ENCODE measurements at places on chromosomes 6 and 20.

DNA sequence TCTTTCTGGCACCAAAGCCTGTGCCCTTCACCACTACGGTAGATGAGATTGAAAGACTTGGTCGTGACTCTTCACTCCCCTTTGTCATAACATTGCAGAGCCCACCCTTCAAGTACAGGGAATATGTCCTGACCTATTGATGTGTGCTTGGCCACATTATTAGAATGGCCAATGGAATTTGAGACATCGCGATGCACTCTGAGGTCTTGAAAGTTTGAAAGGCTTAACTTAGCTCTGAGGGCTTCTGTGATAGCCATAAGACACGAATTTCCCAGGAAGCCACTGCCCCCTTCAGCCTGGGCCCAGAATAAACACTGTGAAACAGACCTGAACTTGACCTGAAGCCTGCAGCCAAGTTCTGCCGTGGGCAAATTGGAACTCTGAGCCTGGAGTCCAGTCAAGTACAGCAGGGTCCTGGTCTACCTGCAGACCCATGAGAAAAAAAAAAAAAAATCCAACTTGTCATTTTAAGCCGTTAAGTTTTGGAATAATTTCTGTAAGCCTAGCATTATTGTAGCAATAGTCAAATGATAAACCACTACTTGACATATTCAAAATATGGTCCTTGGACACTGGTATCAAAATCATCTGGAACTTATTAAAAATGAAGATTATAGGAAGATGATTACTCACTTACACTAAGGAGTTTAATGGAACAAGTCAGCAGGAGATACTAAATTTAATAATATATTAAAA lies 36.9 kb upstream of the TRAF3IP2 start:
- no peak for DNase-seq

DNA sequence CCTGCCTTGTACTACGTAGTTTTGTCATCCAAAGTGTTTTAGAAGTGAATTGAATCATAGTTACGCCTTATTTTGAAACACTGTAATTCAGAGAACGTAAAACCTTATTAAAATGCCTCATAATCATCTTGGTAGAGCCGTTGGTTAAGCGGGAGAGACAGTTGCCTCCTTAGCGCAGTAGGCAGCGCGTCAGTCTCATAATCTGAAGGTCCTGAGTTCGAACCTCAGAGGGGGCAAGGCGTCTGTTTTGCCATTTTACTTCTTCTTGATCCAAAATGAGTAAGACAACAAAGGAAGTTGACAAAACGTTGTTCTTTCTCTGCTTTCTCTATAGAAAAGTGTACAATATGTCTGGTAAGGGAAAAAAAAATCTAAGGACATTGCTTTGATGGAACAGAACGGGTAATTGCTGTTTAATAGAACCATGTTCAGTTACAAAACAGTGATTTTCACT lies 20.7 kb upstream of the TRIM27 start:
- DNase-seq, result peak; percentile 34

GRCh38 chr20:46350201-46350985 lies 42.1 kb upstream of the CDH22 start:
- DNase-seq, result no peak

GRCh38 chr20:6692566-6693173 lies 74.8 kb upstream of the BMP2 start:
- no peak for DNase-seq

DNA sequence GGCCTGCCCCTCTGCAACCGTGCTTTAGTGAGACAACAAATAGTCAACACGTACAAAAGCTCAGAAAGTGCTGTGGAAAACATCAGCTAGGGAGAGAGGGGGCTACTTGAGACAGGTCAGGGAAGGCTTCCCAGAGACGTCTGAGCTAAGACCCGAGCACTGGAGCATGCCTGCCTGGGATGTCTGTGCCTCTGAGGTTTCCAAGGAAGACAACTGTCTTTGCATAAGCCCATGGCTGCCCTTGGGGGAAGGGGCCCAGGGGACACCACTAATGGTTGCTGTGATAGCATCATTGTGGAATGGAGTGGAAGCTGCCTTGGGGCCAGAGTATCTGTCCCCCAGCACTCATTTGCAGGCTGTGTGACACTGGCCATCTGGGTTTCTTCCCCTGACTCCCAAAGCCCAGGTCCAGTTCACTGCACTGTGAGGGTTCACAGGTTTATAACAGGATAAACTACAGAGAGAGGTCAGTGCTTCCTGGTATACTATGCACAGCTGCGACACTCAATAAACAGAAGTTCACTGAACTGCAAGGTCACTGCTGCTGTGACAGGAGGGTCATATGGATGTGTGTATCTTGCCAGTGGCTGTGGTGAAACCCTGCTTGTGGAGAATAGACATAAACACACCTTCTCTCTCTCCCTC lies 1.5 kb upstream of the ARFGEF2 start:
- no peak for DNase-seq

DNA sequence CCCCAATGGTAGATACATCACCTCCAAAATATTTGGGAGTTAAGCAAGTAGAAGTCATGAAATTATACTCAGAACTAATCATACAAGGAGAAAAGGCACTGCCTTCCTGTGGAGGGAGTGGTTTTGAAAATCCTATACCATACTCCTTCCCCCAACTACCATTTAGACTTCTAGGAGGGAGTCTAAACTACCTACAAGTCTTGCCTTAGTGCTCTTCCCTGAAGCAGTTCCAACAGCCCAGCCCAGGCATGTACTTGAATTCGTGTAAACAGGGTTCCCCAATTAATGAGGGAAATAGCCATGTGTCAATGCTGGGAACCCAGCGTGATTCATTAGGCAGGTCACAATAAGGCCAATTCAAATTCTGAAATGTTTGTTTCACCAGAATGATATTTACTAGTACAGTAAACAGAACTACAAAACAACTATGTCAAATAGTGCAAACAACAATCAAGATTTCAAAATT lies 39.1 kb upstream of the SGK1 start:
- no peak for DNase-seq

DNA sequence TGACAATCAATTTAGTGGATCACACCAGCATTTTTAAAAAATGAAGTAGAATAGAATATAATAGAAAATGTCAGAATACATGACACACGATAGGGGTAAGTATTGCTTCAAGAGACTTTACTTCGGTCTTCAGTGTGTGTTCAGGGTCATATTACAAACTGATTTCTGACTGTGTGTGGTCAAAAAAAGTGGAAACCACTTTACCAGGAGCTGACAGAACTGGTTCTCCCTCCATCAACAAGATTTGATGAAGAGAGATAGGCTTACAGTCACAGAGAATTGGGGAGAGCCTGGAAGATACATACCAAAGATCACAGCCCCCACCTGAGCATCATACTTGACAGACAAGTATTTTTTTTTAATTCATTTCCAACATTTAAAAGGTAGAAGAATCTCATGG lies 21.7 kb downstream of the ARMC2 start:
- DNase-seq, result no peak

DNA sequence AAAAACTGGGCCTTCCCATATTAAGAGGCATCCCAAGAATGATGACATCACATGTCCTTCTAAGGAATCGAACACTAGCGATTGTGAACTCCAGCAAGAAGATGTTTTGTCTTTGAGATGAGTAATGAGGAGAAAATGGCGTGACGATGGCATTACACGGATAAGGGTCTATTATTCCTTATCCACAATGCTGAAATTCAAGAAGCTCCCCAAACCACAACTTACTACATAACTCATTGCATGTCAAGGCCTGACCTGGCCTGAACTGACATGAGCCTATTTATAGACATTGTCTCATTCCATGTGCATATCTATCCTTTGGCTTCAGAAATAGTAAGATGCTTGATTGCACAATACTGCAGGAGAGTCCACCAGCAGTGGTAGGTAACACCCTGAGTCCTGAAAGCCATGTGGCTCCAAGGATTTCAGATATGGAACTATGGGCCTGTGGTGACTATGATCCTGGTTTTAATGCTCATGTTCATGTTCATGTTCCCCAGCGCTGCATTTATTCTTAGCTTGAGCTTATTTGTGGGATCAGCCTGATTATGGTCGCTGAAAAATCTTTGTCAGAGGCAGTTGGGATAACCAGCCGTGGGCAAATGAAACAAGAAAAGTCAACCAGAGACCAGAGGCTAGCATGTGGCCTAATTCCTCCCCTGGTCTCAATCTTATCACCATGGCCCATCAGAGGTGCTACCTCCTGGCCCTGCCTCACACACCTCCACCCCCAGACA lies 183.2 kb upstream of the JARID2 start:
- no peak for DNase-seq

GRCh38 chr6:43239054-43239453 lies 4.2 kb upstream of the TTBK1 start:
- no peak for DNase-seq

- no peak for DNase-seq
Measured at GRCh38 chr6:34143196-34143883, 2.5 kb downstream of the GRM4 start.

- DNase-seq, result no peak
Measured at GRCh38 chr20:10559266-10559665, 114.5 kb downstream of the JAG1 start.

GRCh38 chr6:75600768-75601167 lies 912 bp upstream of the SENP6 start:
- no peak for DNase-seq

- no peak for DNase-seq
Measured at GRCh38 chr6:126795161-126795560, 323.3 kb upstream of the RSPO3 start.

DNA sequence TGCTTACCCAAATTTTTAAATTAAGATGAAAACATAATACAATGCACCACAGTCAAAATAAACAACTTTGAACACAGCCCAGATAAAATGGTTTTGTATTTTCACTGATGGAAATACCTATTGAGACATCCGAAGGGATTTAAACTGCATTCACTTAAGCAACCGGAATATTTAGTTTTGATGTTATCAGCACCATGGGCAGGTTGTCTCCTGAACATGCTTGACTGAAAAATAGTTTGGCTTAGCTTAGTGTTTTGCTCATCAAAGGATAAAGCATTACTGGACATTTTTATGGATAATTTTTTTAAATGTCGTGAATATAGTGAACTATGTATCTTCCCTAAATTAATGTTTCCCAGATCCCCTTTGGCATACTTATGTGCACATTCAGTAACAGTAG lies 177.5 kb downstream of the GJA1 start:
- DNase-seq, result no peak

GRCh38 chr20:54691327-54691726 lies 215.9 kb downstream of the DOK5 start:
- DNase-seq, result no peak

- DNase-seq, result peak; percentile 67
Measured at GRCh38 chr20:45771182-45771759, 20.4 kb downstream of the WFDC3 start.

GRCh38 chr20:41951615-41952014 lies 333.4 kb upstream of the CHD6 start:
- DNase-seq, result no peak

DNA sequence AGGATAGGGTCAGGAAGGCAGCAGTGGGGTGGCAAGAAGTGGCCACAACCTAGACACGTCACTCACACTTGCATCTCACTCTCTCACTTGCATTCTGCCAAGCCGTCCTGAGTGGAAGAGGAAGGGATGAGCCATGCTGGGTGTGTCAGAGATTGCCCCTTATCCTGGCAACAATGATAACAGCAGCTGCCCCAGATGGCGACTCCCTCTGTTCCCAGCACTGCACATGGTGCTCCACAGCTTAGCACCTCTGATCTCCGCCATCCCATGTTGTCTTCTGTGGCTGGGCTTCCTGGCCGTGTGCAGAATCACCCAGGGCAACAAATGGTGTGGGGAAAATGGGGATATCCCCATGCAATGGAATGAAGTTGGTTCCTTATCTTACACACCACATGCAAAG lies 11.1 kb downstream of the KCNB1 start:
- DNase-seq, result no peak

DNA sequence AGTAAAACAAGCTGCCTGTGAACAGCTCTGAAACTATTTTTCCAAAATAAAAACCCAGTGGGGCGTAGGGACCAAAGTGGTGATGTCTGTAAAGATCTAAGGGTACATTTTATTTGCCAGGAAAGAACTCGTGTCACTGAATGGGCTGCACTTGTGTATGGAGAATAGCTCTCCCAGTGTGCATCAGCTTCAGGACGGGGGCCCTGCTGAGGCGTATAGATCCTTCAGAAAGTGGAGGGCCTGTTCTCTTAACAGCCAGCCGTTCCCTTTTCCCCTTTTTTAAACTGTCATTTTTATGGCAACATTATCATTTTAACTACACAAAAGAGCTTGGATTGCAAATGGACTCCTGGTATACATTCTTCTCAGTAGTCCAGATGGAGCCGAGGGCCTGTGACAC lies 137.3 kb downstream of the TMEM242 start:
- DNase-seq, result no peak

DNA sequence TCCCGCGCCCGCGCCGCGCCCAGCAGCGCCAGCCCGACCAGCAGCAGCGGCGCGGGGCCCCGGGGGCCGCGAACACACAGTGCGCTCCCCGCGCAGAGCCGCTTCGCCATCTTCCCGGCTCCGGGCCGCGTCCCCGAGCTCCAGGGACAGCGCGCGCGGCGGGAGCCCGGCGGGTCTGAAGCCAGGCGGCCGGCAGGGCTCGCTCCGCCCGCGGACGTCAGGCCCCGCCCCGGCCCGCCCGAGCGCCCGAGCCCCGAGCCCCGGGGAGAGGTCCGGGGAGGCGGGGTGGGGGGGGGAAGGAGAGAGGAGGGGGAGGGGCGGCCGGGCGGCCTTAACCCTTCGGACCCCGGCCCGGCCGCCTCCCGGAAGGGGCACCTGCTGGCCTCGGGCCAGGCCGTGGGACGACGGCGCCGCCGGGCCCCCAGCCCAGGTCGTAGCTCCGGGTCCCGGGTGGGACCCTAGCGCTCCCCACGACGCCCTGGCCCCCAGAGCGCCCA lies at the start of gene LAMA5:
LAMA5 (minus strand) TSS at position 177 of the 497 bp plus-strand sequence; CDS start at position 110, 67 bp downstream.
- no peak for DNase-seq

DNA sequence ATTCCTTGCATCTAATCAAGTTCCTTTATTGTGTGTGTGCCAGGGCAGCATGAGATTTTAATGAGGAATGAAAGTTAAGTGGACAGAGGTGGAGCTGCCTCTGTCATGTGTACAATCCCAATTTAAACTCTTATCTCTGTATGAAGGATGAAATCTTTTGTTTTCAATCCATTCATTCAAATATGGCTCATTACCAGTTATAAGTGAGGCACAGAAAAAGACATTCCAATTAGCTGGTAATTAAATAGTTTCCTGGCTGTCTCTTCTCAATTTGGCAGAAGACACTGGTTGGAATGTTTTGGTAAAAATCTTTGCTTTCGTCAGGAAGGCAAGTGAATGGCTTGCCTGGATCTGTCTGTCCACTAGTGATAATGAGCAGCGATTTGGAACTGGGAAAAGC lies 46.4 kb downstream of the CLVS2 start:
- no peak for DNase-seq
